ENCODE measurements at places on chromosomes 4 and X.
A peak's percentile ranks its signal among the peaks of the same experiment; 100 is the strongest.

DNA sequence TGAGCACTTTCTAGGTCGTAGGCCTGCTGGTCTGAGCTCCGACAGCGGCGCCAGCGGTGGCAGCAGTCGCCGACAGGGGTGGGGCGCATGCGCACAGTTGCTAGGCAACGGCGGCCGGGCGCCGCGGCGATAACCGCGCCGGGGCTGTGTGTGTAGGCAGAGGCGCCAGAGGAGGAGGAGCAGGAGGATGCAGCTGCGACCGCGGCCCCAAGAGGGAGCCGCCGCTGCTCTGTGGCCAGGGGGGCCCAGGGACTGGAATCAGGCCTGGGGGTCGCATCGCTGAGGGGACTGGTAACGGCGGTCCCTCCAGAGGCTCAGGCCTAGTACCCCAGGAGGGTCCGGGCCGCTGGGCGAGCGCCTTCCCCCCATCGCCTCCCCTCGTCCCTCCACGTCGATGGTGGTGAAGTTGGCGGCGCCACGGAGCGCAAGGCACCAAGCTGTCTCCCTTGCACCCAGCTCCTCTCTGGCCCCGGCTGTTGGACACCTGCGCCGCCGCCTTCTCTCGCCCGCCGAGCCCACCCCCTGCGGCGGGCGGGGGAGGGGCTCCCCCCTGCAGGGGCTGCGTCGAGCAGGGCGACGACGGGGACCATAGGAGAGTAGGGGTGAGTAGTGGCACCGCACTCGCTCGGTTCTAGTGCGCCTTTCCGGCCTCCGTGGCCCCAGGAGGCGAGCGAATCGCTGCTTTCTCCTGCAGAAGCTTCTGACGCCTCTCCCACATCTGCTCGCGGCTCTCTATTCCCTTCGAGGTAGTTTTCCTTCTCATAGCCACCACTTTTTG is 58.6 kb upstream of the ZC4H2 start:
- DNase-seq, result peak; percentile 62

GRCh38 chrX:13001961-13002671 is 27.2 kb downstream of the TMSB4X start:
- no peak for DNase-seq

- no peak for DNase-seq
These were observed 7.9 kb upstream of the NFKB1 start for GRCh38 chr4:102493257-102493656.

- no peak for DNase-seq
These were observed 15.1 kb downstream of the TAF9B start for GRCh38 chrX:78124307-78124706.

- DNase-seq, result no peak
These were observed 138.0 kb downstream of the PDGFRA start for GRCh38 chr4:54367059-54367458.

DNA sequence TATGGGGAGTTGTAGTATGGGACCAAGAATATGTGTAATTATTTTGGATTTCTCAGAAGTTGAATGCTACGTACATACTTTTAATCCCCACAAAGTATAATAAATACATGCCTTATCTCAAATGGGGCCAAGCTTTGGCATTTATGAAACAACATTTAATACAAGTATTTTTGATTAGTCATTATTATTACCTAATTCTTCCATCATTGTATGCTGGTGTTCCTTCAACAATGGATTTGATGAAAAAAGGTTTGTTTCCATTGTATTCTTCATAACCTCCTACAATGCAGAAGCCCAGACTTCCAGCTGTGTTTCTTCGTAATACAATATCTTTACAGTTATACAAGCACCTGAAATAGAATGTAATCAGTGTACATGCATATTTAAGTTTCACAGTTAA is 83.8 kb downstream of the FIP1L1 start:
- DNase-seq, result no peak

GRCh38 chr4:27005905-27006590 is 145.4 kb downstream of the STIM2 start:
- no peak for DNase-seq

- no peak for DNase-seq
These were observed 223.9 kb upstream of the ANKRD50 start for GRCh38 chr4:124936427-124936826.

DNA sequence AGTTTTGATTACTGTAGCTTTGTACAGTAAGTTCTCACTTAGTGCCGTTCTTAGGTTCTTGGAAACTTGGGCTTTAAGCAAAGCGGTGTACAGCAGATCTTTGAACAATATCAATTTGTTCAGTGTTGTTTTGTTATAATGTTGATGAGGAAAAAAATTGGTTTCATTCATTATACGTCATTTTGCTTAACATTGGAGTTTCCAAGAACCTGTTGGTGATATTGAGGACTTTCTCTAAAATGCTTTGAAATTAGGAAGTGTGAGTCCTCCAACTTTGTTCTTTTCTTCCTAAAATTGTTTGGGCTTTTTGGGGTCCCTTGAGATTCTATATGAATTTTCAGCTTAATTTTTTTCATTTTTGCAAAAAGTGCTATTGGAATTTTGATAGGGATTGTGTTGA is 49.1 kb downstream of the STAG2 start:
- no peak for DNase-seq

GRCh38 chrX:21666679-21667078 is 8.5 kb upstream of the KLHL34 start:
- no peak for DNase-seq

- no peak for DNase-seq
These were observed 641.3 kb downstream of the RPA4 start for GRCh38 chrX:97524997-97525396.

- DNase-seq, result no peak
These were observed 1.0 kb downstream of the PNMA3 start for GRCh38 chrX:153057281-153057680.

All from stimulated activated CD8-positive, alpha-beta memory T cell treated with anti-CD3 and anti-CD28 coated beads, Interleukin-7, amount 100 ng/mL, for 1 hour (primary cell).